CD4-positive, alpha-beta T cell treated with Interleukin-6 for 4 hours (primary cell): ENCODE measurements at places on chromosomes 12 and 14.
A peak's percentile ranks its signal among the peaks of the same experiment; 100 is the strongest.

DNA sequence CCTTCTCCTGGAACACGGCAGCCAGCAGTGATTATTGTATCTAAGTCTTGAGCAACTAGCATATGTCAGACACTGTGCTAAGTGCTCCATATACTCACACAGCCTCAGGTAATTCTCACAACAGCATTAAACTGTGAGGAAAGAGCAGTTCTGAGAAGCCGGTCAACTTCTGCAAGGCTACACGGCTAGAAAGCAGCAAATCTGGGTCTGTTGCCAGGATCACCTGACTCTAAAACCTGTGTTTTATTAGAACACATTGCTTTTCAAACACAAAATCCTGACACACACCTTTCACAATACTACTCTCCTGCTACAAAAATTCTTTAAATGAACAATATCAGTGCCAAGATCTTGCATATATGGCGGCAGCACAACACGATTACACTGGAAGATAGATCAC lies 49.8 kb upstream of the CRACR2A start:
- no peak for DNase-seq

DNA sequence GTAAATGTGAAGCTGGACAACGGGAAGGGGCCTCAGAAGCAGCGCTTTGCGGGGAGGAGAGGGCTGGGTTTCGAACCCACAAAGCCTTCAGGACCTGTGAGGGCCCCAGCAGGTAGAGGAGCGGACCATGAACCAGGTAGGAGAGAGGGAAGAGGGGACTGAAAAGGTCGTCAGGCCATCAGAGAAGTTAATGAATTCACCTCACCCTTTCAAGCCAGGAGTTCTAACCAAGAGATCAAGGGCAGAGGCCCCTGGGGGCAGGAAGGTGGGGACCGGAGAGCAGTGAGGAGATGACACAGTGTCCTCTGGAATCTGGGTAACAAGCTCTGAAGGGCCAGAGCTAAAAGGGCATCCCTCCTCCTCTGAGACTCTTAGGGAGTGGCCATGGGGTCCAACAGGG lies 19.4 kb downstream of the SERPINA1 start:
- no peak for DNase-seq

GRCh38 chr12:120359128-120359527 lies 9.8 kb downstream of the MSI1 start:
- no peak for DNase-seq

DNA sequence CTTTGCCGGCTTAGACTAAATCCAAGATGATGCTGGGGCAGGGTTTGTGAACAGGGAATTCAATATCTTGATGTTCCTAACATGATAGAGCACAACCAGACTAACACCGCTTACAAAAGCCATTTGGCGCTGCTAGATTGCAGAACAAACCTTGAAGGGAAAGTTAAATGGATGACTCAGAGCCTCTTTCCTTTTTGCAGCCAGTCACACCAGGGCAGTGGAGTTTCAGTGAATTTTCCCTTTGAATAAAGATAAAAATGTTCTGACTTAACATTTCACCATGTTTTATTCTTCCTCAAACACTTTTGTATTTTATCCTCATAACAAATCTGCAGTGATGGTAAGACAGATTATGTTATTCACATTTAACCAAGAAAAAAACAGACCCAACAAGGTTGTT lies 47.3 kb downstream of the PDE6H start:
- DNase-seq: no peak

GRCh38 chr14:34593740-34594375 lies 36.1 kb downstream of the SNX6 start:
- no peak for DNase-seq

- no peak for DNase-seq
Measured at GRCh38 chr12:18327036-18327435, 65.7 kb downstream of the PIK3C2G start.

GRCh38 chr14:42778984-42779383 lies 1172.3 kb downstream of the LRFN5 start:
- DNase-seq: no peak

DNA sequence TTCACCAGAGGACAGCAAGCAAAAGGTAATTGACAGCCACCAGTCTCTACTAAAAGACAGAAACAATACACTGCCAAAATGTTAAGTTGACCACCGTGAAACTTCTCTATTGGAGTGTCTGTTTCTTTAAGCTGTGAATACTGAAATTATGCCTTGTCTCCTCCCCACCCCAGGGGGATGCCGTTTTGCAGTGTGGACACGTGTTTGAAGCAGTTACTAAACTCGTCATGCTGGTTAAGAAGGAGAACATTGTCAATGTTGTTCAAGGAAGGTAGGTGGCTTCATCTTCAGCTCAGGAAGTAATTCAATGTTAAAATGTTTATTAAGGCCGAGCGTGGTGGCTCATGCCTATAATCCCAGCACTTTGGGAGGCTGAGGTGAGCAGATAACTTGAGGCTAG lies 32.8 kb downstream of the KCTD10 start:
- no peak for DNase-seq

- DNase-seq: no peak
Measured at GRCh38 chr14:96748362-96748761, 48.8 kb upstream of the VRK1 start.

GRCh38 chr12:39047539-39048262 lies 142.3 kb upstream of the CPNE8 start:
- DNase-seq: no peak

GRCh38 chr12:607541-608001 lies 55.7 kb downstream of the NINJ2 start:
- DNase-seq: peak; percentile 21

DNA sequence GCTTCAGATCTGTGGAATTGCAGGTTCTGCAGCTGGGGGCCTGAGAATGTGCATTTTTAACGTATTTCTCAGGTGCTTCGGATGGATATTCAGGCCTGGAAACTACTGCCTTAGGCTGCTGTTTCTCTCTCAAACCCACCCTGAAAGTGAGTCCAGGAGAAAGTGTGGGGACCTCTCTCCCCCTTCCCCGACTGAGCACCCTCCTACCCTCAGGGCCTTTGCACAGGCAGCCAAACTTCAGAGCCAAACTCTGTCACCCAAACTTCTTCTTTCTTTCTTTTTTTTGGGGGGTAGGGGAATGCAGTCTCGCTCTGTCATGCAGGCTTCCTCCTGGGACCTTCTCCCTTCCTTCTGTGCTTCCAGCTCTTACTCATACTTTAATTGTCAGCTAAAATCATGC lies 82.4 kb upstream of the FBXO21 start:
- DNase-seq: no peak

DNA sequence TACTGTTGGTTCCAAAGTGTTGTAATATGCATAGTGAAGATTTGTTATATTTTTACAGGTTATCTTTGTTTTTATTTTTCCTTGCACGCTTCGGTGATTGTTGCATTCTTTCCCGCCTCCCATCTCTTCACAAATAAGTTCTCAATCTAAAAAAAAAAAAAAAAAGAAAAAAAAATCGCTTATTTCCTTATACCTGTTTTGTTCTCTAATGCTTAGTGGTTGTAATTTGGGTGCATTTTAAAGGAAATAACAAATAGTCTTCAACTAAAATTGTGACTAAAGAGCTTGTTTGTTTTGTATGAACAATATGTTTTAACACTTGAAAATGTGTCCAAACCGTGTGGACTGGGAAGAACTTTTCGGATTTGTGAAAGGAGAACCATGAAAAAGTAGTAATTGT lies 1.5 kb downstream of the CAND1 start:
- no peak for DNase-seq

DNA sequence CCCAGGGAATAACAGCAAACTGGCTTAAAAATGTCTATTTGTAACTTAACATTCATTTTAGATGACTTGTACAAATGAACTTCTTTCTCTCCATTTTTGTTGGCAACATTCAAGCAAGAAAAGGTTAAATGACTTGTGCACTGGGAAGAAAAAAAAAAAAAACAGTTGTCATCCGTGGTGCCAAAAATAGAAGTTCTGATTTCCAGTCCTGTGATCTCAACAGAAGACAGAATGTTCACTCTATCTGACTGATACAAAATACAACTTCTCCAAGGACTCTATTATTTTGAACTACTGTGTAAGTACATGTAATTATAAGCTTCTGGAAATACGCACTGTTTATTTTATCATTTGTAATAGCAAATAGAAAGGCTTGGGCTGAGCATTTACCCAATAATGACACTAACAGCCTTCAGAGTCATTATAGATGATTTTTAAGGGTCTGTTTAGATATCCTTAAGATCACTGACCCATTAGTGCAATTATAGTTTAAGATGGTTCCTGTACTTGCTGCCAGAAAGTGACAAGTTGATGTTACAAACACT lies 59.9 kb downstream of the LIN7A start:
- no peak for DNase-seq
